Colonic mucosa (tissue), 4 donors: ENCODE measurements at places on chromosomes 5 and 9. TPM values are rescaled to one million over a fixed set of nuclear protein-coding genes. Genes with fewer than 3 reads are reported as not detected.
A peak's percentile ranks its signal among the peaks of the same experiment; 100 is the strongest.

- DNase-seq, result no peak
Measured at GRCh38 chr9:85742597-85742936, 813 bp upstream of the AGTPBP1 start.

- no peak for DNase-seq
Measured at GRCh38 chr9:97900738-97901565, 21.3 kb downstream of the TRMO start.

DNA sequence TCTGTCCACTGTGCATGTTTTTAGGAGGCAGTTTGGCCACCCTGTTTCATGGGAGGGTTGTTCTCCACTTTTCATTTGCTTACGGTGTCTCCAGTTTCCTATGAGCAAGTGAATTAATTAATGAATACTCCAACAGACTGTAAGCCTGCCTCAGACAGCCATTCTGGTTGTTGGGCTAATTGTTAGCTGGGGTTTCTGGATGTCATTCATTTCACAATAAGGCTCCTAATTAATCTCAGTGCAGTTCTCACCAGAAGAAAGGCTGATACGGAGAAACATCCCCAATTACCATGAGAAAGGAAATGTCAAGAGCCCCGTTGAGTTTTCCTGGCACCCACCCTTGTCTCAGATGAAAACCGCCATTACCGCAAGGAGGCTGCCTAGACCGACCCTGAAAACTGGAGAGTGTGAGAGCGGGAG is 75.8 kb downstream of the MAP1B start:
- DNase-seq, result no peak

DNA sequence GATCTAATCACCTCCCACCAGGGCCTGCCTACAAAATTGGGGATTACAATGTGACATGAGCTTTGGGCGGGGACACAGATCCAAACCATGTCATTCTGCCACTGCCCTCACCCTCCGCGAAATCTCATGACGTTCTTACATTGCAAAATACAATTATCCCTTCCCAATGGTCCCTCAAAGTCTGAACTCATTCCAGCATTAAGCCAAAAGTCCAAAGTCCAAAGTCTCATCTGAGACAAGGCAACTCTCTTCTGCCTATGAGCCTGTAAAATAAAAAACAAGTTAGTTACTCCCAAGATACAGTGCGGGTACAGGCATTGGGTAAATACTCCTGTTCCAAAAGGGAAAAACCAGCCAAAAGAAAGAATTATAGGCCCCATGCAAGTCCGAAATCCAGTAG is 14.6 kb upstream of the PCDHAC2 start:
- DNase-seq, result no peak

DNA sequence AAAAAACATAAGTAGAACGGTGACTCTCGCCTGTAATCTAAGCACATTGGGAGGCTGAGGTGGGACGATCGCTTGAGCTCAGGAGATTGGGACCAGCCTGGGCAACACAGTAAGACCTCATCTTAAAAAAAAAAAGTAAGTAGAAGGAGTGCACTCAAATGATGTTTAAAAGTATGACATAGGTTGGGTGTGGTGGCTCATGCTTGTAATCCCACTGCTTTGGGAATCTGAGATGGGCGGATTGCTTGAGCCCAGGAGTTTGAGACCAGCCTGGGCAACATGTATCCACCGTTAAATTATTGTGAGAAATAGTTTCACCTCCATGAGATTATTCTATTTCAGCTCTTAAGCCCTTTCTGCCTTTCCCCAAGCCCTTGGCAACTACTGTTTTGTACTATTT is 11.2 kb downstream of the DENND4C start:
- no peak for DNase-seq

DNA sequence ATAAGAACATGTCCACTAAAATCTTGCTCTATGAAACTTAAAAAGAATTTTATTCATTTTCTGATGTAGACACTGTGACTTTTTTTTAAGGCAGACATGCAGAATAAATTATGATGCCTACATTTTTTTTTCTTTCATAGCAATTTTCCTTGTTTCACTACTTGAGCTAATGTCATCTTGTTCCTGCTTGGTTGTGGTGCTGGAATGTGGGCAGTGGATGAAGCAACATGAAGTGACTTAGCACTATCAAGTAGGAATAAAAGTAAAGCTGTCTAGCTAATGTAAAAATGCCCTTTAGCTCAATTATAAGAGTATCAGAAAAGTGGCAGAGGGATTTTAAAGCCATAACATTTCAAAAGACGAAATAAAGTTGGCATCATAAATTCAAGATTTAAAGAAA is 191.0 kb downstream of the ADAMTS6 start:
- DNase-seq, result no peak

- peak; percentile 31 for DNase-seq
Measured at GRCh38 chr5:69326365-69326764, 6.2 kb downstream of the CCDC125 start.

DNA sequence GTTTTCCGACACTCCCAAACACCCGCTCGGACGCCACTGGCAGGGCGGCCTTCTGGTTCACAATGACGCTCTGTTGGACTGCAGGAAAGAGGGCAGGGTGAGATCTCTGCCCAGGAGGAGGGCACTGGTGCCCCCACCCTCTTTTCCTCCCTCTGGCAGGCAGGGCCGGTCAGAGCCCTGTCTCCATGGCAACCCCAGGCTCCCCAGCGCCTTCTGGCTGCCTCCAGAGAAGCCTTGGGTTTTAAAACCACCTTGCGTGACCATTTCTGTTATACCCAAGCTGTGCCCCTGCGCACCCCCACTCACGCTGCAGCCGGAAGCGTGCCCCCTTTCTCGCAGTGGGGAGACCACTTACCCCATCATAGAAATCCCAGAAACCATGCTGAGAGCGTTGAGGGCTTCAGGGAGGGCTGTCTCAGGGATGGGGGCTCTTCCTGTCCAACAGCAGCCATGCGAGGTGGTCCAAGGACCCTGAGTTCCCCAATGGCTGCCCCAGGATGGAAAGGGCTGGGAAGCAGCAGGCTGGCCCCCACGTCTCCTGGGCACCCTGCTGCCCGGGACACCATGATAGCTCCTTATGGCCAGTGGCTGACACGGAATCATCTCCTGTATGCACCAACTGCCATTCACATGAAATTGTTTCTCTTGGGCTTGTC is 7.3 kb downstream of the C9orf50 start:
- no peak for DNase-seq

- DNase-seq, result no peak
Measured at GRCh38 chr5:1507961-1508658, 15.7 kb downstream of the LPCAT1 start.

GRCh38 chr5:41508186-41508585 is 2.2 kb downstream of the PLCXD3 start:
- DNase-seq, result no peak

- no peak for DNase-seq
Measured at GRCh38 chr9:91163773-91164471, 197.8 kb downstream of the AUH start.

DNA sequence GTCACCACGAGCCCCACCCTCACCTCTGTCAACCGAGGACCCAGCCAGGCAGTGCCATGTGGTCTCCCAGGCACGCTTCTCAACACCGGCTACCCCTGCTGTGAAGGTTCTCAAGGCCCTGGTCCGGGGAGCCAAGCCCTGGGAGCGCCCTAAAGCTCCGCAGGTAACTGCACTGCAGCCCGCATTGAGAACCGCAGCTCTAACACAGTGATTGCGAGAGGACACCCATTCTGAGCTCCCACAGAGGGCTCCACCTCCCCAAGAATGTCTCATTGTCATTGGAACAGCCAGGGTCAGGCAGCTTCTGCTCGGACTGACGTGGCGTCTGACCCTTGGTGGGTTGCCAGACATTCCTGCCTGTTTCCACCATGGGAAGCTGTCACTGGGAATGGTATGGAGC is 88.3 kb downstream of the ANKRD33B start:
- DNase-seq, result no peak

GRCh38 chr5:176664886-176665285 is 17.6 kb downstream of the TSPAN17 start:
- no peak for DNase-seq

GRCh38 chr9:114930056-114930812 is at the start of gene TNFSF8:
Gene TNFSF8, minus strand, starts transcription at chr9:114930591. Its CDS starts 288 bp downstream, at chr9:114930303.
- DNase-seq, result peak; percentile 29

- no peak for DNase-seq
Measured at GRCh38 chr9:135081731-135082130, 5.7 kb upstream of the OLFM1 start.

DNA sequence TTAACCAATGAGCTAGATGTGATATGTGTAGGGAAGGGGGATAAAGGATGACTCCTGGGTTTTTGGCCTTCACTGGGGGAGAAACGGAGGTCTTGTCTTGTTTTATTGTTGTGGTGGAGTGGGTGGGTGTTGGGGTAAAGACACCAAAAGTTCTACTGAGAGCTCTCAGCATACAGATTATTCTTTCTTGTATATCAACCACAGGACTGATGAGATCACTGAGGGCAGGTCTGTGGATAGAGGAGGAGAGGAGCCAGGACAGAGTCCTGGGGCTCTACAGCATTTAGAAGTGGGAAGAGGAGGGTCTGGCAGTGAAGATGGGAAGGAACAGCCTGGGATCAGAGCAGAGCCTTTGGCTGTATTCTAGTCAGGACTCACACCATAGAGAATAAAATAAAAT is 310.8 kb downstream of the ARHGAP26 start:
- DNase-seq, result no peak

- no peak for DNase-seq
Measured at GRCh38 chr5:72121052-72121779, 13.9 kb downstream of the MAP1B start.

- DNase-seq, result no peak
Measured at GRCh38 chr9:21286659-21287058, 18.5 kb downstream of the IFNA5 start.

- DNase-seq, result no peak
Measured at GRCh38 chr5:171712616-171713015, 73.0 kb upstream of the SMIM23 start.

GRCh38 chr5:107012371-107012770 is 658.4 kb downstream of the EFNA5 start:
- DNase-seq, result no peak

DNA sequence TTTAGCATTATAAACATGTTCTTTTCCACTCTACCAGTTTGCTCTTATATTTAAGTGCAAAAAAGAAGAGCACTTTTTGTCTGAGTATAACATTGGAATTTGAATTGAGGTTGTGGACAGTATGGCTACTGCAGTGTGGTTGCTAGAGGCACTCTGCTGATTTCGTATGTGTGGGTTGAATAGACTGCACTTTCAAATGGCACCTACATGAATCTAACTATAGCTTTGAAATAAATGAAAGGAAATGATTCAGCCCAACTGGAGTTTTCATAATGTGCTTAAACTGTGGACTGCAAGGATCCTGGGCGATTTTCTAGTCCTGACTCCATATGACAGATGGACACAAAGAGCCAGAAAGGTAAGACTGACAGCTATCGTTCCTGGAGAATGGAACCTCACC is 657.6 kb upstream of the RIOK2 start:
- DNase-seq, result no peak

GRCh38 chr5:134582281-134582680 is 50.3 kb downstream of the SAR1B start:
- DNase-seq, result no peak

DNA sequence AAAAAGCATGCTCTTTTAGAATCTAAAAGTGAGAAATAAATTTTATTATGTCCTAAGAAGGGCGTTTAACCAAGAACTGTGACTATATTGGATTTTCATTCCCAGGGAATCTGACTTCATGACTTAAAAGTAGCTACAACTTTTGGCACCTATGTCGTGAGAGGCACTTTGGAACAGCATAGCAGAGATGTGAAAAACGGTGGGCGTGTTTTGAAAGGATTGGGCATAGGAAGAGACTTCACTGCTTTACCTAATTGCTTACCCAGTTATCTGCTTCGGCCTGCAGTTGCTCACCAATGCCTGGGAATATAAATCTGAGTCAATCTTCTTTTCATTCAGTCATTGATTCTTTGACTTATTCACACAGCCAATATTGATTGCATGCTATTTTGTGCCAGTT is 363.4 kb downstream of the DNAH5 start:
- no peak for DNase-seq

DNA sequence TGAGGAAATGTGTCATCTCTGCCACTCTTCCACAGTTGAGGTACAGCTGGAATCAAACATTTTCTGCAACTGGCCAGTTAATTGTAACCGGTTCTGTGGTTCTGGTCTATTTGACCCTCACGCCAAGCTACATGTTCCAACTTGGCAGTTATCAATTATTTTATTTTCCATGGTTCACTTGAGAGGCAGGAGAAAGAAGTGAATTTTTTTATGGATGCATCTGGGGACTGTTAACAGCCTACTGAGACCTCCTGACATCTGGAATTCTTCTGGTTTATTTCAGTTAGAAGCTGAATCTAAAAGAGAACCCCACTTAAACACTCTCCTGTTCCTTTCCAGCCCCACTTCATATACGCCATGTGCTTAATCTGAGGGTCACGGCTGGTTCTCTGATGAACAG is 372.3 kb downstream of the DNAH5 start:
- DNase-seq, result no peak

GRCh38 chr9:69299826-69300225 is 25.2 kb upstream of the ENTREP1 start:
- DNase-seq, result no peak

- DNase-seq, result no peak
Measured at GRCh38 chr9:11086561-11086960, 473.8 kb upstream of the PTPRD start.

- DNase-seq, result no peak
Measured at GRCh38 chr5:66232706-66233445, 88.8 kb downstream of the SREK1 start.

DNA sequence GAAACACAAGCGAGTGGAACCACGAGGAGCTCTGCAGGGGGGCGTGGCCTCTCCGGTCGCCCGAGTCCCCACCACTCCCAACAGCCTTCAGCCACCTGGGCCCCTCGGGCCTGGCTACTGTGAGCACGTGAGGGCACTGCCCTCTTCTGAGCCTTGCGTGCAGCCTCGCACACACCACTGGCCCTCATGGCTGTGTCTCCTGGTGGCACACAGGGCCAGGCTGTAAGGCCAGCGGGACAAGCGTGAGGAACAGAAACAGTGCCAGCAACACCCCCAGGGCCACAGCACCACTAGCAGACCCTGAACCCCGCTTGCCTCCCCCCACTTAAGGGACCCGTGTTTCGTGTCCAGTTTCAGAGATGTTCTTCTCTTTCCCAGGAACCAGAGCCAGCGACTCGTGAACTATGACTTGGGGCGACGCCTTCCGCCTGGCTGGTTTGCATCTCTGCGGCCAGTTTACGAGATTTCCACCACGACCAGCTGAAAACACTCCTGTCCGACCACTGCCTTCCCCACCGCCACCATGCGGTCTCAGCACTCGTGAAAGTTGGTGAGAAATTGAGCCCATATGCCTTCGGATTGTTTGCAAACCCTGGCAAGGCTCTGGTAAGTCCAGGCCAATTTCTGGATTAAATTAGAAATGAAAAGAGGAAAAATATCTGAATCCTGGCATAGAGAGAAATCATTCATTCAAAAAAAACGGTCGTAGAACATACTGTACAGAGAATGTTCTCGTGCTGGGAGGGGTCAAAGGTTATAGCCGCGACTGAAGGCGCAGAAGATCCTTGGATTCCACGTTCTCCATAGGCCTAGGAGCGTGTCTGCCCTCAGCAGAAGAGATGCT is 135.6 kb downstream of the ZNF354C start:
- no peak for DNase-seq

MYORG gene
- 57.0 TPM for total RNA-seq

OR1Q1 gene
- not detected for total RNA-seq

NUDT12 gene
- 24.8 TPM for total RNA-seq

CORO2A gene
- 53.8 TPM for total RNA-seq

ACOT12 gene
- not detected for total RNA-seq

CCDC112 gene
- 7.6 TPM for total RNA-seq

ZCCHC10 gene
- total RNA-seq, result 24.2 TPM

OR2K2 gene
- not detected for total RNA-seq

IFNA2 gene
- total RNA-seq, result not detected

BSPRY gene
- 34.2 TPM for total RNA-seq

TMEM203 gene
- total RNA-seq, result 35.7 TPM

NIPSNAP3A gene
- 25.4 TPM for total RNA-seq

GFM2 gene
- 24.1 TPM for total RNA-seq

SURF1 gene
- 66.7 TPM for total RNA-seq

IFNK gene
- total RNA-seq, result not detected
